ENCODE measurements at places on chromosomes 12 and 14. TPM values are rescaled to one million over a fixed set of nuclear protein-coding genes. Genes with fewer than 3 reads are reported as not detected.

DNA sequence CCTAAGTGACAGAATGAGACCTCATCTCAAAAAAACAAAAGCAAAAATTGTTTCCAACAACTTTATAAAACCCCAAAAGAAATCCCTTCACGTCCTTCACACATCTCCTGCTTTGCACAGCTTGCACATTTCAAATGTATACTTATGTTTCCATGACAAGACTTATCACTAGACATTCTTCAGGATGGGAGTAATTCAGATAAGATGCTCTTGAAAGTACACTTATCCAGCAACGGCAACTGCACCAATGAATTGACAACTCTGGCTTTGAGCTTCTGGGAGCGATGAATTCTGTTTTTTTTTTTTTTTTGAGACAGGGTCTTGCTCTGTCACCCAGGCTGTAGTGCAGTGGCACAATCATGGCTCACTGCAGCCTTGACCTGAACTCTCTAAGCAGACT lies 30.8 kb upstream of the AKAP5 start:
- no peak for DNase-seq

DNA sequence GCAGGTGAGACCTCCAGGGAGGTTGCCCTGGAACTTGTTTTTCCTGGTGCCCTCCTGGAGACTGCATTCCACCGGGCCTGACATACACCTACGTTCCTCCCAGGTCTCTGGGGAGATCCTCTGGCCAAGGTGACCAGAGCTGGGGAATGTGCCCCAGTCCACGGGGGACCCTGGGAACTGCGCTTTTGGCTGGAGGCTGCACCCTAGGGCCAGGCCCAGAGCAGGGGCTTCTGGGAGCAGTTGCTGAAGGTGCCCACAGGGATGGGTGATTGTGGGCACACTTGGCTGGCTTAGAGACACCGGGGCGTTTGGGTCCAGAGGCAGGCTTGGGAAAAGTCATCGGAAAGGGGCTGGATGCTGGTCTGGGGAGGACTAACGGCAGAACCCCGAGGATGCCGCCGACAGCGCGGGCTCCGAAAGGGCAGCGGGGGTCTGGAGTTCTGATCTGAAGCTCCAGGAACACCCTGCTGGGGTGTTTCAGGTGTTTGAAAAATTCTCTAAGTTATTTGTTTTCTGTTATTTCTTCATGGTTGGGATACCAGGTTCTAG lies 36.5 kb upstream of the TDRD9 start:
- DNase-seq = no peak

PTPN21 gene
- total RNA-seq = 16.1 TPM

DNA sequence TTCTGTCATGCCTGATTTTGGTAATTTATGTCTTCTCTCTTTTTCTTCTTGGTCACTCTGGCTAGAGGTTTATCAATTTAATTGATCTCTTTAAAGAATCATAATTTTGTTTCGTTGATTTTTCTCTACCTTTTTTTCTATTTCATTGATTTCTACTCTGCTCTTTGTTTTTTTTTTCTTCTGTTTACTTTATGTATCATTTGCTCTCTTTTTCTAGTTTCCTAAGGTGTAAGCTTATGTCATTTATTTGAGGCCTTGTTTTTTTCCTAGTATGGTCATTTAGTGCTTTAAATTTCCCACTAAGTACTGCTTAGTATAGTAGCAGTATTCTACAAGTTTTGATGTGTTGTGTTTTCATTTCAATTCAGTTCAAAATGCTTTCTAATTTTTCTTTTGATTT lies 89.6 kb downstream of the BRMS1L start:
- no peak for DNase-seq

DNA sequence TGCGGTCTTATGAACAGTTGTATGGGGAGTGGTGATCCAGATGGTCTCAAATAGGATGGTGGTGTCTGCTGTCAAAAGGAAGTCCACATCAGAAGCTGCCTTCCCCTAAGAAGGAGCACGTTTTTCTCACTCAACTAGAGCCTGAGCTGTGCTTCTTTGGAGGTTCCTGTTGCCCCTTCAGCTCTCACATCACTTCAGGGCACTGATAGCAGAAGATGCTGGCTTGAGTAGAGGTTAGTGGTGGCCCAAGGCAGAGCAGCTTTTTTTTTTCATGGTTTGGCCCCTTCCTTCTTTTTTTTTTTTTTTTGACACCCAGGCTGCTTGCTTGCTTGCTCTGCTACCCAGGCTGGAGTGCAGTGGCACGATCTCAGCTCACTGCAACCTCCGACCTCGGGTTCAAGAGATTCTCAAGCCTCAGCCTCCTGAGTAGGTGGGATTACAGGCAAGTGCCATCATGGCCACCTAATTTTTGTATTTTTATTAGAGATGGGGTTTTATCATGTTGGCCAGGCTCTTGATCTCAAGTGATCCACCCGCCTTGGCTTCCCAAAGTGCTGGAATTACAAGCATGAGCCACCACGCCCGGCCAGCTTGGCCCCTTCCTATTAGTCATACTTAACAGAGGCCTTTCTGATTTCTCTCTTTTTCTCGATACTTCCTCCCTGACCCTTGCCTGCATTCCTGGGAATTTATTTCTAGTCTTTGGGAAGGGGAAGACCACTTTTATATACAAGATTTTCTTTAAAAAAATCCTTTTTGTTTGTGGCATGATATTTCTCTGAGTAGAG lies 31.6 kb downstream of the KLRD1 start:
- no peak for DNase-seq

ERBB3 gene
- 52.4 TPM for total RNA-seq

OAS1 gene
- total RNA-seq = not detected

DNA sequence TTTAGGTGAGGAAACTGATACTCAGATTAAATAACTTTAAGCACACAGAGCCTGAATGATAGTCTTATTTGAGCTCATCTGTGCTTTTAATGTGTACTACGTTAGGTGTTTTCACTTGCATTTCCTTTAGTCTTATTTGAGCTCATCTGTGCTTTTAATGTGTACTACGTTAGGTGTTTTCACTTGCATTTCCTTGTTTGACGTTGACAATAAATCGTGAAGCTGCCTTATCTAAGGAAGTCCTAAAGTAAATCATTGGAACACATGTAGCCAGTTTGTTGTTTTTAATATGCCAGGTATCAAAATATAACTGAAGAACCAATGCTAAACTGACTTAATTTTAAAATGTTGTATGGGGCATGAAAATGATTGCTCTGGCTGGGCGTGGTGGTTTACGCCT lies 2.0 kb downstream of the RAP1B start:
- DNase-seq = no peak

DNA sequence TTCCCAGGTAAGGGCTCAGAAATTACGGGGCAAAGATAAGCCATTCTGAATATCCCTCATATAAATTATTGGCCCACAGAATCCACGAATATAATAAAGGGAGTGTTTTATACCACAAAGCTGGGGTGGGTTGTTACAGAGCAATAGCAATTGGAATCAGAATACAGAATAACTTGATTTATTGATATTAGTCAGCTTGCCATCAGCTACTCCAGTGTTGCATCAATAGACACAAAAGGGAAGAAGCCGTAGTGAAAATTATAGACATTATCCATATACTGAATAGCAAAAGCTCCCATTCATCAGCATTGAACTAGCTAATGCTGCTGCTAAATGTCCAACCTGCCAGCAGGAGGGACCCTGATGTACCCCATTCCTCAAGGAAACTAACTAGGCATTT lies 18.3 kb downstream of the MDGA2 start:
- DNase-seq = no peak

DNA sequence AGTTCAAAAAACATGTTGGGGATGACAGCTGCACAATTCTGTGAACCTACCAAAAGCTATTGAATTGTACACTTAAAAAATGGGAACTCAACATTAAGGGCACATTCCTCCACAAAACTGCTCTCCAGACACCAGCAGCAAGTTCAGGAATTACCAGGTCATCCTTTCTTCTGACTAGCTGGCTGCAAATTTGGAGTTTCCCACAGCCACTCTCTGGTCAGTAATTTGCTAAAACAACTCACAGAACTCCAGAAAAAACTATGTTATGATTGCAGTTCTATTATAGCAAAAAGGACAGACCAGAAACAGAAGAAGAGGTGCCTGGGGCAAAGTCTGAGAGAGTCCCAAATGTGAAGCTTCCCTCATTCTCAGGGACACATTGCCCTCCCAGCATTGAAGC lies 20.1 kb upstream of the PLEKHD1 start:
- DNase-seq = no peak

- DNase-seq = no peak
Measured at GRCh38 chr12:128155571-128155970, 111.4 kb upstream of the TMEM132C start.

GRCh38 chr12:105562199-105562971 lies 231.9 kb downstream of the C12orf75 start:
- DNase-seq = no peak

DNA sequence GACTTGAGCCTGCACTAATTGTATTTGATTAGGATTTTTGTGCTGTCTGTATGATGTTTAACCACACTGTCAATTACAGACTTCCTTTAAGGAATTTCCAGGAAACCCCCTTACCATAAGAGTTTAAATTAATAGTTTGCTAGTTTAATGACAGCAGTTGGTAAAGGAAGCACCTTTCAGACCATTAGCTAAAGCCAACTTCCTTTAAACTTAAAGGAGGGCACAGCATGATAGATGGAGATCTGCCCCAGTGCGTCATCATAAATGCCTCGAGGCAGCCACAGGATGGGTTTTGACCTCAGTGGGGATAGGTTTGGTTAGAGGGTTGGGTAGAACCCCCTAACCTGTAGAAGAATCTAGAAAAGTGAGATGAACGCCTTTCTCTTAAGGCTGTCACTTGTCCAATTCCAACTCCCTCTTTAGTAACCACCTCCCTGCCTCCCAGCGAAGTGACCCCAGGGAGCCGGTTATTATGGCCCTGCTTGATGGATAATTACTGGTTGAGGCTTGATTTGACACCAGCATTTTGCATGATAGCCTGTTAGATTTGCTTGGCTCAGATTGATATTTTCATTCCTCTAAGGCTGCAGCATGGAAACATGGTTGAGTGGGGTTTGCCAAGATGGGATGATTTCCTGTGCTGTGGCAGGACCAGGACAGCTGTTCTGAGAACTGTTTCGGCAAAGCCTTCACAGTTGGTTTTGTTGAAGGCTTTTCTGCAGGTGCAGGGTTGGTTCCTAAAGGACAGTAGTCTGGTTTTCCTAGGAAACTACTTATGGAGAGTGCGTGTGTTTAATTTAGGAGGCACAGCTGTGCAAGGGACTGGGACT lies 62.7 kb downstream of the CHST11 start:
- DNase-seq = no peak

SMCO3 gene
- not detected for total RNA-seq

GRCh38 chr12:124605883-124606774 lies 38.7 kb upstream of the NCOR2 start:
- DNase-seq = no peak

GRCh38 chr14:90520326-90520725 lies 123.5 kb downstream of the CALM1 start:
- DNase-seq = no peak

DNA sequence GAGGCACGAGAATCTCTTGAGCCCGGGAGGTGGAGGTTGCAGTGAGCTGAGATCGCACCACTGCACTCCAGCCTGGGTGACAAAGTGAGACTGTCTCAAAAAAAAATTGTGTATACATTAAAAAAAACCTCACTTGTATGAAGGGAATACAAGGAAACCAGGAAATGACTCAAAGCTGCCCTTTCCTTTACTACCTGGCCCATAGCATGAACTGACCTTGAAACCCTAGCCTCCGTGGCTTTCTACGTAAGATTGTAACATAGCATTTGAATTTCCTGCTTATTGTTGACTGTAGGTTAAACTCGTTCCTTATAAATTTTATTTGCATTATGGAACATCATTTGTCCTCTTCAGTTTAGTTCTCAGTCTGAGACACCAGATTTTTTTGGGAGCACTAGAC lies 9.1 kb upstream of the DDX47 start:
- DNase-seq = no peak

GRCh38 chr12:63668028-63668799 lies at the start of gene DPY19L2:
TSS of gene DPY19L2 (minus strand) at chr12:63668493. CDS start at chr12:63668393, 100 bp downstream.
- DNase-seq = peak; percentile 80

PLCZ1 gene
- total RNA-seq = not detected

DNA sequence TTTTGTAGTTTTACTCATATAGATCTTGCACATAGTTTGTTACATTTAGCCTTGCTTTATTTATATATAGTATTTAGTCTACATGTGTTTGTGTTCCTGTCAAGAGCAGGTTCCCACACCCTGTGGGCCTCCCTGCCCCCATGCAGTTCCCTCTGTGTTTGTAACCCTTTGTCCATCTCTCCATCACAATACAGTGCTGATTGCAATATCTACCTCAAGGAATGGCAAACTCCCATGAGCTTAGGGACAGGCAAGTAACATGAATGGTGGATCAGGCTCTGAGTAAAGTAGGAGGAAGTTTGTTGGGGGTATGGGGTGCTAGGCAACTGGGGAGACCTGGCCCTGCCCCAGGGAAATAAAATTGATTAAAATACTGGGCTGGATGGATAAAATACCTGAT lies 151.9 kb upstream of the MYL2 start:
- no peak for DNase-seq

SLC6A12 gene
- total RNA-seq = 1.1 TPM

PDZRN4 gene
- not detected for total RNA-seq

RASSF9 gene
- total RNA-seq = 0.39 TPM

GRCh38 chr12:17084831-17085230 lies 478.9 kb upstream of the LMO3 start:
- no peak for DNase-seq

GRCh38 chr14:98931911-98932310 lies 340.1 kb downstream of the BCL11B start:
- DNase-seq = no peak

C14orf132 gene
- total RNA-seq = 32.0 TPM

GRCh38 chr12:90321369-90321768 lies 612.7 kb upstream of the ATP2B1 start:
- no peak for DNase-seq

CCDC184 gene
- total RNA-seq = 2.2 TPM

MYL6 gene
- total RNA-seq = 1,130 TPM

- DNase-seq = no peak
Measured at GRCh38 chr12:116152268-116152667, 125.2 kb downstream of the MED13L start.

SSTR1 gene
- 0.93 TPM for total RNA-seq

DNA sequence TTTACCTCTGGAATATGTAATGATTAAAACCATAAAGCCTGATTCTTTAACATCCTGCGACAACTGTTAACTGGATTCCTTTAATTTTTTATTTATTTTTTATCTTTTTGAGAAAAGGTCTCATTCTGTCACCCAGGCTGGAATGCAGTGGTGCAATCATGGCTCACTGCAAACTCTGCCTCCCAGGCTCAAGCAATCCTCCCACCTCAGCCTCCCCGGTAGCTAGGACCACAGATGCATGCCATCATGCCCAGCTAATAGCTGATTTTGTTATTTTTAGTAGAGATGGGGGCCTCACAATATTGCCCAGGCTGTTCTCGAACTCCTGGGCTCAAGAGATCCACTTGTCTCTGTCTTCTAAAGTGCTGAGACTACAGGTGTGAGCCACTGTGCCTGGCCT lies 3.7 kb downstream of the MYBPC1 start:
- DNase-seq = no peak

GZMH gene
- total RNA-seq = not detected

TMEM63C gene
- 7.0 TPM for total RNA-seq

MYH7 gene
- not detected for total RNA-seq

- DNase-seq = no peak
Measured at GRCh38 chr12:109053382-109054123, 1.2 kb downstream of the USP30 start.

CLEC12A gene
- not detected for total RNA-seq

Data from H1 (cell line).